GM23248 (cell line): ENCODE measurements at places on chromosomes 5 and 9. TPM values are rescaled to one million over a fixed set of nuclear protein-coding genes. Genes with fewer than 3 reads are reported as not detected.

Gene GALT
- total RNA-seq: 22.4 and 25.5 TPM in 2 replicates

Gene C9orf78
- 46.8 and 66.0 TPM in 2 replicates for total RNA-seq

Gene EMB
- total RNA-seq: 0.22 TPM in 1 of 2 replicates, not detected in the other

Gene RFESD
- 0.38 and 1.2 TPM in 2 replicates for total RNA-seq

DNA sequence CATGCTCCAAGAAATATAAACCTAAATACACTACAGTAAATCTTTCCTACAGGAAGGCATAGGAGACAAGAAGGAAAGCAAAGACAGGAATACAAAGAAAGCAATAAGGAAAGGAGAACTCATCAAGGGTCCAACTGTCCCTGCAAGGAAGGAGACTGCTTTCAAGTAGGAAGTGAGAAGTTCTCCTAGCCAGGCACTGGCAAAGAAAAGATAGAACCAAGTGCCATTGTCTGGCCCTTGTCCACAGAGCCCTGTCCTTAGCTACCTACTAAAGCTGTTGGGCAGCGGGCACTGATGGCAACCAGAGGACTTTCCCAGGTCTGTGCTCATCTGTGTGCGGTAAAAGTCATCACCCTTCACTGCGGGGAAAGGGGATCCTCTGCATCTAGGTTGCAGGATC lies 108.2 kb downstream of the KLHL3 start:
- H3K4me3 ChIP-seq: no peak overlapping the region
- H3K36me3 ChIP-seq: no peaks in the 10 kb centered on the region
- H3K4me1 ChIP-seq: peaks cover 14% of the 10 kb centered on the region
- H3K27me3 ChIP-seq: no peaks in the 10 kb centered on the region

- DNase-seq: peak; percentile 59
- H3K4me3 ChIP-seq: peak overlapping the region; percentile 31; the same call in 1 of the 2 replicates
- no peak overlapping the region for H3K27ac ChIP-seq
- no peaks in the 10 kb centered on the region for H3K36me3 ChIP-seq
- H3K27me3 ChIP-seq: peaks cover 26% of the 10 kb centered on the region
Measured at GRCh38 chr9:126705767-126706697, 92.3 kb downstream of the LMX1B start.

DNA sequence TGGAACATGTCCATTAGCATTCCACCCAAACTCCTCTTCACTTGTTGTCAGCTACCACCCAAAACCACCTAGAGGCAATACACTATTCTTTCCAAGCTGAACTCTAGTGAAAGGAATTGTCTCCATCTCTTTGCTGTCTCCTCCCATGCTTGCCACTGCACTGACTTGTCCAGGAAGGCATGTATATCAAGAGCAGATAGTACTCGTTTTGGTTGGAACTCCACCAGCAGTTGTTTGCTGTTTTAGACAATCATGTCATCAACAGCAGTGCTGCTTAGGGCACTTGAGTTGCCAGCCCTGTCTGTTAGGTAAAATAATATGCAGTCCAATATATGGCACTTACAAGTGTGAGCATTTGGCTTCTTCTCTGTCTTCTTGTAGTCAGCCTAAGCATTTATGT lies 80.0 kb upstream of the SAP30L start:
- no peaks in the 10 kb centered on the region for H3K27me3 ChIP-seq
- peaks cover 62% of the 10 kb centered on the region for H3K4me1 ChIP-seq
- H3K36me3 ChIP-seq: no peaks in the 10 kb centered on the region
- H3K4me3 ChIP-seq: no peak overlapping the region
- H3K27ac ChIP-seq: 0 out of 2 replicates have a peak overlapping the region, but pooled peaks have one; percentile 86
- DNase-seq: peak; percentile 44

DNA sequence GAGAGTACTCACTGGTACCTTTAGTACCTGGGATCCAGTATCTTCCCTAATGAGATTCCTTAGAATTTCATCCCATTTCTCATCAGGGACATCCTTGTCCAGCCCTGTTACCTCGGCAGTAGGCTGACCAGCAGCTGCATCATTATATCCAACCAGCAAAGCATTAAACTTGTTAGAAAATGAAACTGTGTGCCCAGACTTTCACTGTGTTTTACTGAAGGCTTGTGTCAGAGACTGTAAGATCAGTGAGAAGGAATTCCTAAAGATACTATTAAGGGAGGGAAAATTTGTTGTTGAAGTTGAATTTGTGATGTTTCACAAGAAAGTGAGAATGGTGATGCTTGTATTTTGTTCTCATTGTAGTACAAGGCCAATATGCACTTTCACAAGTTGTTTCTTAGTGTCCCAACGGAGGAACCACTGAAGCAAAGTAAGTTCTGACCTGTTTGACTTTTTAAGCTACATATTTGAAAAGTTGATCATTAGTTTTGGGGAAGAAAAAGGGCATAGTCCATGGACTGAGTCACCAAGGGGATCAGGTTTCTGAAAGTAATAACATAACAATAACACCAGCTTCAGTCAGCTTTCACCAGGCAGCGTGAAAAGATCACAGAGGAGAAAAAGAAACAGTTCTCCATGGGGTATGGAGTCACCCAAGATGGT lies 48.8 kb downstream of the GRAMD2B start:
- H3K27me3 ChIP-seq: no peaks in the 10 kb centered on the region
- peak overlapping the region; percentile 91 for H3K27ac ChIP-seq
- peak overlapping the region; percentile 7 for H3K4me3 ChIP-seq
- peaks cover 79% of the 10 kb centered on the region for H3K36me3 ChIP-seq
- peak; percentile 88 for DNase-seq
- H3K4me1 ChIP-seq: peaks cover 81% of the 10 kb centered on the region
